ENCODE measurements at places on chromosomes 11 and 22.
A peak's percentile ranks its signal among the peaks of the same experiment; 100 is the strongest.

DNA sequence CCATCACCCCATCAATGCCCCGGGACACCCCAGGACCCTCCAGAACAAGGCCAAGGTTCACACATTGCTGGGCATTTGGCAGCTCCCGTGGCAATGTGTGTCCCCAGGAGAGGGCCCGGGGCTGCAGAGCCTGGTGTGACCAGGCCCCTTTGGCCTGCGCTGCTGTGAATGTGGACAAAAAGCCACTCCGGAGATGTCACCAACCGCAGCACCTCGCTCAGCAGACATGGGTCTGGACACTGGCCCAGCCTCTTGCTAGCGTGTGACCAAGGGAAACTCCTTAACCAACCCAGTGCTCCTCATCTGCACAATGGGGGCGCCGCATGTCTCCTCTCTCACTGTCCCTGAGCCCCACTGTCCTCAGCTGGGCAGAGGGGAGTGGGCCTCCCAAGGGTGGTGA, 8.0 kb upstream of the CHADL start:
- DNase-seq: no peak

DNA sequence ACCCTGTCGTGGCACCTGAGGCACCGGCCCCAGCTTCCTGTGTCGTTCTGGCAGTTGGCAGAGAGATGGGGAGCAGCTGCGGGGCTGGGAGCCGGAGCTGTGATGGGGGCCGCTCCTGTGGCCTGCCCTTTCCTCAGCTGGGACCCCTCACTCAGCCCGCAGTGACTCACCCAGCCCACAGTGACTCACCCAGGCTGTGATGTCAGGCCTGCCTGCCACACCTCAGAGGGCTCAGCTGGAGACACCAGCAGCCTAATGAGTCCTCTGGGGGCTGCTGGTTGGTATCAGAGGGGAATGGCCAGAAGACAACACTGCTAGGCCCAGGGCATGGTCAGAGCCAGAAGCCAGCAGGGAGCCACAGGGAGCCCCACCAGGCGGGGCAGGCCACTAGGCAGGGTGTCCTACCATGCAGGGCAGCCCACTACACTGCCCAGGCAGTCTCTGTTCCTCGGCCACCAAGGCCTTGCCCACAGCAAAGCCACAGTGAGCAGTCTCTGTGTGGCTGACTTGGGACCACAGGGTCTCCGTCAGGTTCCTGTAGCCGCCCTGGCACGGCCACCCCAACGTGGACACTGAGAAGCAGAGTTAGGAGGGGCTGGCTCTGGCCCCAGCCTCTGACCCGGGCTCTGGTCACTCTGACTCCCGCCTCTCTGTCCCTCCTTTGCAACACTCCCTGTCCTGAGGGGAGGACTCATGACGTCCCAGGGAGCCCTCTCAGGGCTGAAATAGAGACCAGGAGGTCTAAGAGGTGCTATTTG, 4.2 kb upstream of the FXYD2 start:
- peak; percentile 88 for DNase-seq

GRCh38 chr11:19777039-19777376, 64.4 kb downstream of the NAV2 start:
- no peak for DNase-seq

- DNase-seq: no peak
These were observed 19.3 kb upstream of the PRR5 start for GRCh38 chr22:44682556-44683168.

- no peak for DNase-seq
These were observed 55.8 kb downstream of the NECTIN1 start for GRCh38 chr11:119673052-119673758.

- DNase-seq: no peak
These were observed 3.2 kb downstream of the NELL1 start for GRCh38 chr11:20672575-20672974.

DNA sequence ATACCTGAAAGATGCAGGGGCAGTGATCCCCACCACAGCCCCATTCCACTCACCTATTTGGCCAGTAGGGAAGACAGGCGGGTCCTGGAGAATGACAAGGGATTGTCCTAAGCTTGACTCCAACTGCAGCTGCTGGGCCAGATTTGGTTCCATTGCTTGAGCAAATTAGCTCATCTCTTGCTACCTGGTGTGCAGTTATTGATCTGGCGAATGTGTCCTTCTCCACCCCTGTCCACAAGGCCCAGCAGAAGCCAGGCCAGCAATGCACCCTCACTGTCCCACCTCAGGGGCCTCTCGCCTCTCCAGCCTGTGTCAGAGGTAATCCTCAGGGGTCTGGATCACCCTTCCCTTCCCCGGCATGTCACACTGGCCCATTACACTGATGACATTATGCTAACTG, 23.3 kb downstream of the TSPAN32 start:
- no peak for DNase-seq

GRCh38 chr11:111395081-111395480, 16.0 kb upstream of the POU2AF1 start:
- DNase-seq: no peak

DNA sequence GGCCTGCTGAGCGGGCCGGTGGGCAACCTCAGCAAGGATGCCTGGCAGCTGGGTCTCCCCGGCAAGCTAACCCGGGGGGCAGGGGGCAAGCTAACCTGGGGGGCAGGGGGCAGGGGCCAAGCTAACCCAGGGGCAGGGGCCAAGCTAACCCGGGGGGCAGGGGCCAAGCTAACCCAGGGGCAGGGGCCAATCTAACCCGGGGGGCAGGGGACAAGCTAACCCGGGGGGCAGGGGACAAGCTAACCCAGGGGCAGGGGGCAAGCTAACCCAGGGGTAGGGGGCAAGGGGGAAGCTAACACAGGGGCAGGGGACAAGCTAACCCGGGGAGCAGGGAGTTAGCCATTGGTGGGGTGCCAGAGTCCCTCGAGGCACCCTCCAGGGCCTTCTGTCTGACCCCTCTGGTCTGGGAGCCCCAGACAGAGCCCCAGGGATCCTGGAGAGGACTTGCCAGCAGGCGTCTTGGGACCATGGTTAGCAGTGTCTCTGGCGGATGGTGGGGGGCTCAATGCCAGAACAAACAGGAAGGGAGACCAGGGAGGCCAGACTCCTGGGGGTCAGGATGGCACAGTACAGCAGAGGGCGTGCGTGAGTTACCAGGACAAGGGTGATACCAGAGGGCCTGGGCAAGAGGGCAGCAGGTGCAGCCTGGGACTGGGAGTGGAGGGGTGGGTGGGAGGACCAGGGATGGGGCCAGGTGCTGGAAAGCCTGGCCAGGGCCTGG, 16.1 kb downstream of the IGF2 start:
- DNase-seq: no peak

- no peak for DNase-seq
These were observed 57.8 kb upstream of the ARHGAP32 start for GRCh38 chr11:129249923-129250322.

GRCh38 chr22:37229805-37230672, 14.0 kb downstream of the RAC2 start:
- DNase-seq: peak; percentile 91

DNA sequence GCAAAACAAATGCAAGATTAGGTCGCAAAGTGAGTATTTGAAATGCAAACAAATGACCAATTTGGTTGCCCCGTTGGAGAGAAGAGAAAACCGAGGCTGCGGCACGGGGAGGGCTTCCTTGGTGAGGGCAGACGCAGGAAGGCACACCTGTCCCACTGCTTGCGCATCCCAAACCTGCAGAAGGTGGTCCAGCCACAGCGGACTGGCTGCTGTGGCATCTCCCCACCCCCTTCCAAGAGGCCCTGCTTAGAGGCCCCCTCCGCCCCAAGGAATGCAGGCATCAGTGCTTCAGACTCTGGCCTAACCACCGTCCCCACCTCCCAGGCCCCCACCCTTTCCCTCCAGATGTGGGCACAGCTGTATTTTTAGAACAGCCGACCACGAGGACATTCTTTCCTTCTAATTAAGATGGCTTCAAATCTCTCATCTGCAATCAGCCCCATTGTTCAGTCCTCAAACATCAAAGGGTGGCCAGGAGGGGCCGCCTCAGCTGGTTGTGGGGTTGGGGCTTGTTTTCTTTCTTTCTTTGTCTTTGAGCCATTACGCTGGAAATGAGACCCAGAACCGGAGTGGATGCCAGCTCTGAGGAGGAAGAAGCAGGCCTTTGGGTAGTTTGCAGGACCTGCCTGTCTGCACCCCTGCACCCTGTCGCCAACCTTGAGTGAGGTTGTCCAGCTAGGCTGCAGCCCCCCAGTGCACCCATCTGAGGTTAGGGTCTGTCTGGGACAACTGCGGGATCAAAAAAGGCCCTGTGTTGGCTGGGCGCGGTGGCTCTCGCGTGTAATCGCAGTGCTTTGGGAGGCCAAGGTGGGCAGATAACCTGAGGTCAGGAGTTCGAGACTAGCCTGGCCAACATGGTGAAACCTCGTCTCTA, 9.4 kb upstream of the DERL3 start:
- no peak for DNase-seq

DNA sequence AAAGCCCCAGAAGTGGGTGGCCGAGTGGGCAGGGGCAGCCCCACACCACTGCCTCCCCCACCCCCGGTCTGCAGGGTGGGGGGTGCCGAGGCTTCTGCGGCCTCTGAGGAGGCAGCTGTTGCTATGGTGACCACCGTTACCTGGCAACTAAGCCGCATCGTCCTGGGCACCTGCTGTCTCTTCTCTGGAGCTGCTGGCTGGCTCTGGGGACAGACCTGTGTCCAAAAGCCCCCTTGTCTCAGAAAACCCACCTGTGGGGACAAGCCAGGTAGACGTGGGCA, 79.9 kb upstream of the PRR5 start:
- DNase-seq: no peak

DNA sequence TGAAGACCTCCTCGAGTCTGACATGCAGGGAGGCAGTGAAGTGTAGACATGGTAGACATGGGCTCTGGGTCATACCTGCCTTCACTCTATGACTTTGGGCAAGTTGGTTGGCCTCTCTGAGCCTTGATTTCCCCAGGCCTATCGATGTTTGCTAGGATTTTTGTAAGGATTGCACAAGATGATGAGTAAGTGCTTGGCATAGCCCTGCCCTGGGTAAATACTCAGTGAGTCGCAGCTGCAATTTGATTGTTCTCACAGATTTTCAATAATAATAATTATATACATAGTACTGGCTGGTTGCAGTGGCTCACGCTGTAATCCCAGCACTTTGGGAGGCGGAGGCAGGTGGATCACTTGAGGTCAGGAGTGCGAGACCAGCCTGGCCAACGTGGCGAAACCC, 18.1 kb downstream of the MCM5 start:
- DNase-seq: no peak

- DNase-seq: no peak
These were observed 31.0 kb downstream of the PAX6 start for GRCh38 chr11:31780078-31780477.

- DNase-seq: no peak
These were observed 150.1 kb upstream of the ARHGAP42 start for GRCh38 chr11:100536979-100537378.

GRCh38 chr11:87870086-87870485, 305.2 kb downstream of the RAB38 start:
- no peak for DNase-seq

DNA sequence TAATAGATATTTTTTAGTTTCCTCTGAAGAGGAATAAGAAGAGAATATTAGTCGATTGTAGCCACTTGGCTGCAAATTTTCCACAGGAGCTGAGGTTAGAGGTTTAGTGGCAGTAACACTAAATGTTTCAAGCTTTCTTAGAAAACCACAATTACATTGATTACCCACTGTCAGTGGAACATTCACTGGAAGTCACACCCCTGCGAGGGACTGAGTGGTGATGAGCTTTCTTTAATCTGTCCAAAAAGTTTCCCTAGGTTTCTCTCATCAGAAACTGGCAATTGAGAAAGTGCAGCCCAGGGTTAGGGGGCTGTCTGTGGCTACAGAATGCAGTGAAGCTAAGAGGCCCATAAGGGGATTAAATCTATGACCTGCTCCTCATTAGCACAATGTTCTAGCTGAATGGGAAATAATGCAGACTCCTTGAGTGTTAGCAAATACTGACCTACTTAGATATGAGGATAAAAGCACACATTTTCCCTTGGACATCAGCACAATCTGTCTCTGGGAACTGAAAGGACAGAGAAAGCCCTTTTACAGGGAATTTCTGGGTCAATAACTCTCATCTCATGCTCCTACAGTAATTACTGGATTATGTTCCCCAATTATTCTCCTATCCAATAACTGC, 189.5 kb downstream of the FAM76B start:
- DNase-seq: peak; percentile 34

DNA sequence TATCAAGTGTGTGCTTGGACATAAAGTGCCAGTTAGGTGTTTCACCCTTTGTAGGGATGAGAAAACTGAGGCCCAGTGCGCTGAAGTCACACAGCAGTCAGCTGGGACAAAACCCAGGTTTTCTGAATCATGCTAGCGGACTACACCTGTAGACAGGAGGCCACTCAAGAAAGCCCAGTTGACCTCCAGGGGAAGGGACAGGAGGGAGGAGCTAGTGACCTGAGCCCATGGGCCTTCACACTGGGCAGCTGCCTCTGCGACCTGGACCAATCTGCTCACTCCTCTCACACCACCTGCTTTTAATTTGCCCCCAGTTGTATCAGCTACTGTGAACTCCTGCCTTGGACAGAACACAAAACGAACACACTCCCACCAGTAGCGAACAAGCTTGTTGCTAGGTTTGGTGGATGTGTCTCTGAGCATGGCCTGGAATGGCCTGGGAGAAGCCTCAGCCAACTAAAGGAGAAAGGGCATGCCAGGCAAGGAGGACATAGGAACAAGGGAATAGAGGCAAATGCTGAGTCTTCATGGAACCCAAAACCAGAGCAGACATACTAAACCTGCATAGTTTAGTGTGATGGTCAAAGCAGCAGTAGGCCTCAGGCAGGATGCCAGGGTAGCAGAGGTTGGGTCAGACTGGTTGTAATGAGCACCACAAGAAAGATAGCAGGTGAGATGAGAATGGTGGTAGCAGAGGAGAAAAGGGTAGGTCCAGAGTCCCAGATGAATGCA, 7.2 kb downstream of the LMO1 start:
- no peak for DNase-seq

DNA sequence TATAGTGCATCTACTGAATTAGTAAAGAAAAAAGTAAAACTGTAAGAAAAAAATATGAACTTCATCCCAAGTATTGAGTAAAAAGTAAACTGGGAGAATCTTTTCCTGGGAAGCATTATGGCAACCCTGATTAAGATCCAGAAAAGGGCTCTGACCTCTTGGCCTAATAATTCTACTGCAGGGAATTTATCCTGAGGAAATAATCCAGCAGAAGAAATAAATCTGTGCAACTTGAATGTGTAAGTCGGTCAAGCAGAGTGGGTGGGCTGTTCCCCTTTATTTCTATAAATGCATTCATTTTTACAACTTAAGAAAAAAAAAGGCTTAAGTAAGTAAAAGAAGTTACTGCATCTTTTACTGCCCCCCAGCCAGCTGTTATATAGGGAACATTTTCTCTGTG, 111.2 kb upstream of the PARVA start:
- no peak for DNase-seq
